ENCODE measurements at places on chromosomes 7 and 10.

DNA sequence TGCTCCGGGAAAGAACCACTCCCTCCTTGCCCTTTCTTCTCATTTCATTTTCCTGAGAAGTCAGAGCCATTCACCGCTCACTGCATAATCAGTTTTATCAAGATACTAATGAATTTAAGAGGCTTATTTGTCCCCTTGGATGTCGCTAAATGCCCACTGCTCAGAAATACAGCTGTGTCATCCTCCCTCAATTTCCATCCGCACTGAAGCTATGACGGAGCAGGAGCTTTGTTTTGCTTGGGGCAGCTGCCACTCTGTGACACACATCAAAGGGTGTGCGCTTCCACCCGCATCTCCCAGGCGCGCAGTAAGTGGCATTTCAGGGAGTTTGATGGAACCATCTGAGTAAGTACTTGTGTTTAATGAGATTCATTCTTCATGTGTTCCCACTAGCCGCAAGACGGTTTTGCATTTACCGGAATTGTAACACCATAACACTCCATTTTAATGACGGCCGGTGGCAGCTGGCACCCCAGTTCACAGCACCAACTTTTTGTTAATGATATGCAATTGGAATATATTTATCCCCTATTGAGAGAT is 103.8 kb upstream of the PARD3 start:
- no peak for DNase-seq

GRCh38 chr7:1466524-1467271 is 7.4 kb upstream of the MICALL2 start:
- DNase-seq = no peak

GRCh38 chr10:71033396-71033980 is 145.1 kb upstream of the PCBD1 start:
- no peak for DNase-seq

DNA sequence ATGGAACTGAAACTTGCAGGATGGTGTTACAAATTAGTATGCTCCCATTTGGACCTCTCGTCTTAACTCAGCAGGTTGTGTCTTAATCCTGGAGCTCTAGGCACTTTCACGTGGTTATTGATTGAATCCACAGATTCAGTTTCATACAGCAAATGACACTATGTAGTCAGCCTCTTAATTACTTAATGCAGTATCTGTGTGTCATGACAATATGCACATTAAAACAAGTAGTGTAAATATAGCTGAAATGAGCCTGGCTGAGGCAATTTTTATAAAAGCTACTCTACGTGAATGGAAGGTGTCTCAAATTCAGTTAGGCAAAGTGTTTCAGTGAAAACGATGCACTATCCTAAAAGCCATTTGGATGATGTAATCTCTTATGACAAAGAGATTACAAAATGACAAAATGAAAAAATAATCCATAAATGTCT is 86.8 kb downstream of the CD36 start:
- no peak for DNase-seq

DNA sequence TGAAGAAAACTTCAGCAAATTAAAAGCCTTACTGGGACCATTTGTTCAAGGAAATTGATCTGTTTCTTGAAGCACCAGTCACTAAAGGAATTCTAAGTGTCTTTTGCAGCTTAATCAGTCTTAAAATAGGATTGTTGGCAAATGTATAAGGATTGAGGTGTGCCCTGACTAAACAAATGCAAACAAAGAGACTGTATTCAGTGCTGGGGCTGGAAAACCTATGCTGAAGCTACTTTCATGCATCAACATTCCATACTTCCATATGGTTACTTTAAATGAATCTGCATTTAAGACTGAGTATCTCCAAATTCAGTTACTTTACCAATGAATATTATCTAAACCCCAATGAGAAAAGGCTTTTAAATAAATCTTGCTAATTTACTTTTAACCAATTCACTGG is 183.3 kb downstream of the ELAPOR2 start:
- no peak for DNase-seq
